ENCODE measurements at places on chromosomes 1 and 21. TPM values are rescaled to one million over a fixed set of nuclear protein-coding genes. Genes with fewer than 3 reads are reported as not detected.

AKIRIN1 gene
- 63.6 TPM for total RNA-seq

ARPC5 gene
- 49.9 TPM for total RNA-seq

- DNase-seq, result peak; percentile 13
Observed at GRCh38 chr1:109980324-109981003, 4.1 kb upstream of the AHCYL1 start.

DNA sequence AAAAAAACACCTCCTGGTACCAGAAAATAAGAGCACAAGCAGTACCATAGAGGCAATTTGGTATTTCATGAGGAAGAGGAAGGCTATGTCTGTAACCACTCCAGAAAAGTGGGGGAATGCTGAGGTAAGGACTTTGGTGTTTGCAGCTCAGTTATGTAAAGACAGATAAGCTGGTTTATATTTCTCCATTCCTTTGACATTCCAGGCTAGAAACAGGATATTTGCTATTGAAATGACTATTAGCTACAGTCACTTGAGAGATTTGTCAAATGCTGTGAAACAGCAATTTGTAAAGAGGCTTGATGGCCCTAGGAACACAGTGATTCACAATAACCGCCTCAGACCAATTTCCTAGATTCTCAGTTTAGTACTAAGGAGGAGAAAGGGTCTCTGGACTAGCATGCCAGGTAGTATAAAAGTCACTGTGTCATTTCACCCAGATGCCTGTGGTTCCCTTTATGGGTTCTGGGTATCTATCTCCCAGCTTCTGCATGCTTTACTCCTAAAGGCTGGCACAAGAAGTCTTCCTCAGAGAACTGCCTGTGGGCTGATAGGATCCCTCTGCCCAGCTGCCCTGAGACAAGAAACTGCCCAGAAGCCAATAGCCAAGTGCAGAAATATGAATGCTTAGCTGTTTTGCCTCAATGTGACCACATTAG, 80.5 kb downstream of the VCAM1 start:
- DNase-seq, result no peak

GRCh38 chr1:145884675-145885074, 991 bp downstream of the ANKRD35 start:
- DNase-seq, result no peak
